ENCODE measurements at places on chromosomes 5 and 9. TPM values are rescaled to one million over a fixed set of nuclear protein-coding genes. Genes with fewer than 3 reads are reported as not detected.

GRCh38 chr5:133054697-133055471 is 3.1 kb downstream of the HSPA4 start:
- DNase-seq, result no peak

DNA sequence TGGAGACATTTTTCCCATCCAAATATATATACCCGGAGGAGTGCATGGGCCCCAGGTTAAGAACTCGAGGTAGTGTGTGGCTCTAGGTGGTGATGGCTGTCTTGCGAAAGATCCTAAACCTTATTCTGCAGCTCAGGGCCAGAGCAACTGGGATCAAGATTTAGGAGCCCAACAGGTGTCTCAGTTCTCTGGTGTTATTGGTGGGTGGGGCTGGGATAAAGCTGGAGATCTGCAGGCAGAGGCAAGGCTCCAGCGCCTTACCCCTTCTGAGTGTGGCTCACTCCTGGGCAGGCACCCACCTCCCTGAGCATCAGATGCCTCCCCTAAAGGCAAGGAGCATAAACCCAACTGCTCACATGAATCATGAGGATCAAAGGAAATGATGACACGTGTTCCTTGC is 11.2 kb downstream of the UBE2QL1 start:
- DNase-seq, result no peak

DNA sequence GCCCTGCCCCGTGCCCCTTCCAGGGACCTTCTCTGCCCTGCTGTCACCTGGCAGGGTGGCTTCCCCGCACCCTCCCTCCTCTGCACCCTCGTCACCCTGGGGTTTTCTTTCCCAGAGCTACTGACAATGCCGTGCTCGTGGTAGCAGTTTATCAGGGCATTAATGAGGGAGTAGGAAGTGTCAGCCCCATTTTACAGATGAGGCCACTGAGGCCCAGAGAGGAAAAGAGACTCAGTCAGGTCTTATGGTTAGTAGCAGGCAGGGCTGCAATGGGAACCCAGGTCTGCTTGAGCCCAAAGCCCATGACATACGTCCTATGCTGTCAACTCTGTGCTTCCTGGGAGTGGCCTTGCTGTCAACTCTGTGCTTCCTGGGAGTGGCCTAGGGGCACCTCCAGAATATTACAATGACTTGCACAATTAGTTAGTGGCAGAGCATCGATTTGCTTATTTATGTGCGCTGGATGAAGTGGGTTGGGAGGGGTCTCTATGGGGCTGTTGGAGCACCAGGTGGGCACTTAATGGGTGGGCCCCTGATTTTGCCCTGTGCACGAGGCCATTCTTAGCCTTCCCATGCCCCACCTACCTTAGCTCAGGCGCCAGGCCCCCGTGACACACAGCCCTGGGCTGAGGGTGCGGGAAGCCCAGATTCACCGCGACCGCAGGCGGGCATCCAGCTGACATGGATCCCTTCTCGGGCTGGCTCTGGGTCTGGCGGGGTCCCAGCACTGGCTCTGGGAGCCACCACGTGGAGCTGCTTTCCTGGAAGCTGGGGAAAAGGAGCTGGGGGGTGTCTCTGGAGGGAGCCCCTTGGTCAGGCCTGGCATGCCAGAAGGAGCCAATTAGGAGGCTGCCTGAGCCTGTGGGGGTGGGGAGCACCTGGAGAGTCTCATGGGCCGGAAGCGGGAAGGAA is 82.0 kb upstream of the ORM1 start:
- DNase-seq, result no peak

- DNase-seq, result no peak
Measured at GRCh38 chr9:23556459-23556858, 269.6 kb downstream of the ELAVL2 start.

DNA sequence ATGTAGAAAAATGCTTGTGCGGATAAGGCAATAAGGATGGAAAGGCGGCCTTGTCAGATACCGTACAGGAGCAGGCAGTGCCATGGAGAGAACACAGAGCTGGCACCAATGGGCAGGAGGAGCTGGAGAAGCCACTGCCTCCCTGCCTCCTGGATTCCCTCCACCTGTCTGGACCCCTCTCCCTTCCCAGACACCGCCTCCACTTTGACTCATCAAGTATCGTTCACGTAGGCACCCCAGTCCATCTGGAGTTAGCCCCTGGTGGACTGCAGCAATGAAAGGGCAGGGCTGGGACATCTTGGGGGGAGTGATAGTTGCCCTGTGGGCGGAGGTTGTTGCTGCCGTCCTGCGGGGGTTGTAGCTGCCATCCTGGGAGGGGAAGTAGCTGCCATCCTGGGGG is 232.0 kb downstream of the ROR2 start:
- no peak for DNase-seq

GRCh38 chr9:117138231-117138630 is 276.6 kb downstream of the ASTN2 start:
- DNase-seq, result no peak

GRCh38 chr9:214648-215493 is at the start of gene DOCK8:
Gene DOCK8, plus strand, starts transcription at chr9:214865. Its CDS starts 112 bp downstream, at chr9:214977.
- peak; percentile 77 for DNase-seq

DNA sequence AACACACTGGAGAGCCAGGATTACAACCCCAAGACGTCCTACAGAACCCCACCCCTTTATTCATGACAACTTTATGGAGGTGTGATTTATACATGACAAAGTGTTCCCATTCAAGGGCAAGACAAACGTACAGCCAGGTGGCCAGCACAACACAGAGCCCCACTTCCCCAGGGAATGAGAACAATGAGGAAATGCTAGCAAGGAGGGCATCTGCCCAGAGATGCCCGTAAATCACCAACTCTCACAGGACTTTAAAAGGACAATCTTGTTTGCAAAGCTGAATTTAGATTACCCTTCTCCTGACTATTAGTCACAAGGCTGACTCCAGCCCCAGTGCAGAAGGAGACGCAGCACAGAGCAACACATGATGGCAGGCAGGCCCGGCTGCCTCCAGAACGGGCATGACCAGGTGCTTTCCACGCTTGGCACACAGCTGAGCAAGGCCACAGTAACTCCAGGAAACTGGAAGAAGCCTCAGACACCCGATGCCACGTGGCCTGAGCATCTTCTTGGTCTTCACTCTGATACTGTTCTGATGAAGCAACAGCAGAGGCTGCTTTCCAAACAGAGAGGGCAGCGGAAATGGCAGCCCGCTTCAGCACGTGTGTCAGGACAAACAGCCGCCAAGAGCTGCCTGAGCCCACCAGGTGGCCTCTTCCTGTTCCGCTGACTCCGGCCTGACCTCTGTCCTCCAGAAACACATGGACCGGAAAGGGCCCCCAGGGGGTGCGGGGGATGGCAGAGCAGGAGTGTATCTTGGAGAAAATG is 51.4 kb downstream of the ROR2 start:
- no peak for DNase-seq

GRCh38 chr9:122086873-122087272 is 6.2 kb downstream of the TTLL11 start:
- DNase-seq, result no peak

GRCh38 chr5:178381921-178382695 is 149.5 kb upstream of the PHYKPL start:
- no peak for DNase-seq

DNA sequence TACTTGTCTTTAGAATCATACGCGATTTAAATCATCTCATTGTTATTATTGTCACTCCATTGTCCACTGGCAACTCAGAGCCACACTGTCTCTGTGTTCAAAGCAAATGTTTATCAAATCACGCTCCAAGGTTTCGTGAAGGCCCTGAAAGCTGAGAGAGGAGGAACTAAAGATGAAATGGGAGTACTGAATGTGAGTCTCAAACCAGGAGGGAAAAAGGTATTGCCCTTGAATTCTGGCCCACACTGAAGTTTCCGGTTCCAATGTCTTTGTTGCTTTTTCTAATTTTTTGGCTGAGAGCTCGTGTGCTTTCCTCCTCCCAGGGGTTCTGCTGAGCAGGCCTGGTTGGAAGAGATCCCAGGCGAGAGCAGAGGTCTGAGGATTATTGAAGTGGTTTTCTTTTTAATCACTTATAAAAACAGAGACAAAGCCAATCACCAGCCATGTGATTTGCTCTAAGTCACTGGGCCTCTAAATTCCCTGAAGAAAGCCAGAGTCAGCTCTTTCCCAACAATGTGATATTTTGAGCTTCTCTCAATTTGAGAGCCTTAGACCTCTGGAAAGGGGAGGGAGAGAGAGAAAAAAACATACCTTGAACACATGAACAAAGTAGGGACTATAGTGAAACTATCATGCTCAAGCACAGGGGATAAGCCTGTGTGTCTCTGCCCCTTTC is 420.8 kb upstream of the GRAMD2B start:
- DNase-seq, result peak; percentile 79

GRCh38 chr9:125744616-125745015 is 2.6 kb upstream of the PBX3 start:
- DNase-seq, result no peak

DNA sequence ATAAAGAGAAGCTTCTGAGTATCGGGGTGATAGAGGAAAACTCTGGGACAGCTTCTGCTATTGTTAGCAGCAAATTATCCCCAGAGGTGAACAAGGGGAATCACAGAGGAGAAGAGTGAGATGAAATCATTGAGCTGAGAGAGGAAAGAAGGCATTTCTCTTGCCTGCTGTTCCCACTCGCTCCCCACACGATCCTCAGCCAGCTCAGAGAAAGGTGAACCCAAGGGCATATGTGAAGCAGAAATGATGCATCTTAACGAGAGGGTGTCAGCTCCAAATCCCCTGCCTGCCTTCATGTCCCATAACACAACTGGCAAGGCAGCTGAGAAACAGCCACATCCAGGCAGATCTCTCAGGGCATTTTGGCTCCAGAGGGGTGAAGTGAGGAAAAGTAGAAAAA is 111.6 kb downstream of the BRINP1 start:
- DNase-seq, result no peak

DNA sequence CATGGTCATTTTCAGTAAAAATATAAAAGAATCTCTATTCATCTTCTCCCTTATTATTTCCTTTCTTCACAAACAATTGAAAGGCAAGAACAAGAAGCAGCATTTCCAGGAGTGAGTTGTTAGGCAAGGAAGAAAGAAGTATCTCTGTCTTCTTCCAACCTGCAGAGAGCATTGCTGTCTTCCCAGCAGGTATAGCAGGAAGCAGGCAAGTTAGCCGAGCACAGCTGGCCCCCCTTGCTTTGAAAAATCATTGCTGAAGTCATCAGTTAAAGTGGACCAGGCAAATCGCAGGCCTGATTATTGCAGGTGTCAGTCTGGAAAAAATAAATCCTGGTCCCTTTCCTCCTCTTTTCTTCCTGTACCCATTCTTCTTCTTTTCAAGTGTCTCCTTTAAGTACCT is 353.1 kb upstream of the BRINP1 start:
- no peak for DNase-seq

- DNase-seq, result no peak
Measured at GRCh38 chr9:7778851-7779600, 20.6 kb downstream of the DMAC1 start.

DNA sequence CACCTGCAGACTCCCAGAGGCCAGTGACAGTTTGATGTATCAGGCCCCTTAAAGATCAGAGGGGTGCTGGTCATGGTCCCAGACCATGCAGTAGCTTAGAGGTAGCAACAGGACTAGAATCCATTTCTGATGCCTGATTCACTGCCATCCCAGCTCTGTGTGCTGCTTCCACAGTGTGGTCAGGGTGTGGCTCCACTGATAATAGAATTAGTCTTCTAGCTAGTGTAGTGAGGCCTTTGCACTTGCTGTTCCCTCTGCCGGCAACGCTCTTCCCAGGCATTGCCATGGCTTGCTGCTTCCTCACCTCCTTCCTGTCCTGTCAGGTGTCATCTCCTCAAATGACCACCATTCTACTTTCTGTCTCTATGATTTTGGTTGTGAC is 15.8 kb downstream of the PPARGC1B start:
- no peak for DNase-seq

GRCh38 chr5:52999344-52999949 is 10.3 kb downstream of the ITGA2 start:
- DNase-seq, result no peak

- DNase-seq, result no peak
Measured at GRCh38 chr5:65173130-65173525, 308.6 kb downstream of the ADAMTS6 start.

- no peak for DNase-seq
Measured at GRCh38 chr5:179803651-179804554, 2.8 kb downstream of the MGAT4B start.

DNA sequence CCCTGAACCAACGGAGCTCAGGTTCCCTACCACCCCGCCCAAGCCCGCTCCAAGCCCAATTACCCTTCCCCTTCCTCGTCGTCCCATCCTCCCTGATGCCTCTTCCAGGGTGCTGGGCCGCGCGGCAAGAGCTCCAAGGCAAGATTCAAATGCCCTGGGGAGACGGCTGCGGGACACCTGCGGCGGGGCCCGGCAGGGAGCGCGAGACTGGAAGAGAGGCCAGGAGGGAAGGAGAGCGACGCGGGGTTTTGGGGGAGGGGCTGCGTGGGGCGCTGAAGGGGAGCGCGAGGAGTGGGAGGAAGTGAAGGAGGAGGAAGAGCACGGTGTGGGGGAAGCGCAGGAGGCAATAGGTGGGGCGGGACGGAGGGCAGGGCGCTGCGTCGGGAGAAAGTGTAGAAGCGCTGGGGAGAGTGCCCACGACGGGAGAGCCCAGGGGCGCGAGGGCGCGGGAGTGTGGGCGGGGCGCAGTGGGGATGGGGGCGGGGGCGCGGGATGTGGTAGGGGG is 975 bp upstream of the NXNL2 start:
- no peak for DNase-seq

- DNase-seq, result no peak
Measured at GRCh38 chr9:16371306-16371705, 499.2 kb downstream of the BNC2 start.

DNA sequence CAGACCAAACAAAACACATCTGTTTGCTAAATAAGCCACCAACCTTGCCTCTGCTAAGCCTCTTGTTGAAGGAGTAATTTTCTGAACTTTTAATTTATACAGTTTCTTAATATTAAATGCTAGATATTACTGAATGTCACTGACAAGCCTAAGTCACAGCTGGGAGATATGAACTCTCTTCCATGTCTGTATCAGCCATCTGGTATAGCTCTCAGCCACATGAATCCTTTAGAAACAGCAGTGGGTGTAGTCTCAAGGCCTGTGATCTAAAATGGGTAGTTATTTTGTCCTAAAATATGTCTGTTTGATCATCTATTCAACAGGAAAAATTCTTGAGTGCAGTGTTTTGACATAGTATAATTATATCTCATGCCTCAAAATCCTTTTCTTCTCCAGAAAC is 97.2 kb downstream of the CAMK4 start:
- DNase-seq, result no peak

The GFPT2 gene
- total RNA-seq, result 39.8 TPM

The TAF1L gene
- not detected for total RNA-seq

The PCDHB8 gene
- 4.5 TPM for total RNA-seq

The UBE2R2 gene
- total RNA-seq, result 39.9 TPM

The ZNF367 gene
- 1.6 TPM for total RNA-seq

The TMEM215 gene
- total RNA-seq, result 9.7 TPM

The HAPLN1 gene
- not detected for total RNA-seq

The IL7R gene
- 7.8 TPM for total RNA-seq

The CCNG1 gene
- 114 TPM for total RNA-seq

Data from sciatic nerve (tissue), 2 donors.